CD4-positive, alpha-beta T cell treated with Interleukin-12 subunit alpha and Interleukin-12 subunit beta, for 1 hour (primary cell): ENCODE measurements at places on chromosomes 2 and 18.

DNA sequence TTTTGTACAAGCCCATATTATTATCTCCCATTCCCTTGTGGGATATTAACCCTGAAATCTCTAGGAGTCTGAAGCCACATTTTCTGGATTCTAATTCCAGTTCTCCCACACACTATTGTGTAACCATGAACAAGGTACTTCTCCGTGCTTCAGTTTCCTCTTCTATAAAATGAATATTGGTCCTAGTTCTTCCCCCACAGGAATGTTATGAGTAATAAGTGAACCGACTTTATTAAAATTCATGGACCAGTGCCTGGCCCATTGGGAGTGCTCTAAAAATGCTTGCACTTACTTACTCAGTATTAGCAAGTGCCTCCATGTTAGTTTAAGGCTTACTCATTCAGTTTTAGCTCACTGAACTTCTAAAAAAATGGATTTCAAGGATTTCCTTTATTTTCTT, 1.4 kb upstream of the ACMSD start:
- no peak for DNase-seq

- no peak for DNase-seq
These were observed 40.2 kb upstream of the GMCL1 start for GRCh38 chr2:69789175-69789721.

DNA sequence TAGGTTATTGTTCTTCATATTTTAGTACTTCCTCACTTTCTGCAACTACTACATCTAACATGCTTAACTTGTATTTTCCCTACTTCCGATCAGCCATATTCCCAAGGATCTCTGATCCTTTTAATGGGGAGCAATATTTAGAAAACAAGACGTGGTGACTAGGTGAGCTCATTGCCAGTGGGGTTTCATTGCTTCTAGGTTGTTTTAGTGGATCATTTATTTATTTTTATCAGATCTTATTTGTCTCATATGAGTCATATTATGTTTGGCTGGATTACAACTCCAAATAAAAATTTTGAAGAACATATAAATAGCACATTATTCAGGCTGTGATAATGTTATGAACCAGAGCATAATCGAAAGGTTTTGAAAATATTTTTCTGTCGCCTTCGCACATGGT, 480.9 kb upstream of the TMEFF2 start:
- DNase-seq: no peak

DNA sequence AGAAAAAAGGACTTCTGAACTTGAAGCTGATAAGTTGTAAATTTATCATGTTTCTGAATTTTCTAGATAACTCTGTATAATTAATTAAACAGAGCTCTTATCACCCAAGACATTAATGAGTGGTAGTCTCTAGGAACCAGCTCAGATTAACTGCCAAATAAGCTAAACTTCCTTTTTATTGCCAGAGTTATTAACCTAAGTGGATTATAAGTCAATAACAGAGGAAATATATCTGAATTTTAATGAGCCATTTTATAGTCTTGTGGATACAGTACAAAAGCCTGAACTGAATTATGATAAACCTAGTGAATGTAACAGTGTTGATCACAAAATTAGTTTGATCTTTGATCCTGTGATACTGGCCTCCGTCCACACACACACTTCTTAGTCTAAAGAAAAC, 111.5 kb downstream of the COMMD1 start:
- no peak for DNase-seq

- DNase-seq: no peak
These were observed 13.6 kb downstream of the IMPA2 start for GRCh38 chr18:11994703-11995444.

GRCh38 chr2:168663993-168664392, 138.4 kb upstream of the NOSTRIN start:
- DNase-seq: no peak

DNA sequence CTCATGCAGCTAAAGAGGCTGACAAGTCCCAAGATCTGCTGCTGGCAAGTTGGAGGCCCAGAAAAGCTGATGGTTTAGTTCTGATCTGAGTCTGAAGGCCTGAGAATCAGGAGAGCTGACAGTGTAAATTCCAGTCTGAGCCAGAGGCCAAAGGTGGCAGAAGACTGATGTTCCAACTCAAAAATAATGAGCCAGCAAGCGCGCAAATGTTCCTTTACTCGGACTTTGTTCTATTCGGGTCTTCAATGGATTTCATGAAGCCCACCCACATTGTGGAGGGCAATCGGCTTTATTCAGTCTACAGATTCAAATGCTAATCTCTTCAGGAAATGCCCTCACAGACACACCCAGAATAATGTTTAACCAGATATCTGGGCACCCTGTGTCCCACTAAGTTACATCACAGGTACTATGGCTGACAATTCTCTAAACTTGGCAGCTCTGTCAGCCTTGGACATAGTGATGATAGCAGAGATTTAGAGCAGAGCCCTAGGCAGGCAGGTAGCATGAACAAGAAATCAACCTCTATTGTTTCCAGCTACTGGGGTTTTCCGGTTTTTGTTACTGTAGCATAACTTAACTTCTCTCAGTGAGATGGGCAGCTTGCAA, 318.5 kb downstream of the HRH4 start:
- no peak for DNase-seq

- DNase-seq: no peak
These were observed 118.7 kb downstream of the KCTD1 start for GRCh38 chr18:26429535-26430226.

DNA sequence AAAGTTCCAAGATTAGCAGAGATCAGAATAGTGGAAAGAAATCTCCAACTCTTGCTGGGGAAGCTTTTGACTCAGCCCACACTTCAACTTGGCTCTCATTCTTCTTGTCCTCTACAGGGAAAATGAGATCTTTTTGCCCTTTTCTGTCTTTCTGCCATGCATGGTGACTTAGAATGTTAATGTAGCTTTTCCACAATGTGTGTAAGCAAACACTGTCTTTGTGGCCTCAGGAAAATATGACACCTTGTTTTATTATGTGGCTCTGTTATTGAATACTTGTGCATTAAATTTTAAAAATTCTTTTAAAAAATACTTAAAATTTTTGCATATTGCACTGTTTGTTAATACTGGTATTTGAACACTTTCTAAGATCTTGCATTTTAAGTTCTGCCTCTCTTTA, 65.4 kb upstream of the WDR75 start:
- no peak for DNase-seq

DNA sequence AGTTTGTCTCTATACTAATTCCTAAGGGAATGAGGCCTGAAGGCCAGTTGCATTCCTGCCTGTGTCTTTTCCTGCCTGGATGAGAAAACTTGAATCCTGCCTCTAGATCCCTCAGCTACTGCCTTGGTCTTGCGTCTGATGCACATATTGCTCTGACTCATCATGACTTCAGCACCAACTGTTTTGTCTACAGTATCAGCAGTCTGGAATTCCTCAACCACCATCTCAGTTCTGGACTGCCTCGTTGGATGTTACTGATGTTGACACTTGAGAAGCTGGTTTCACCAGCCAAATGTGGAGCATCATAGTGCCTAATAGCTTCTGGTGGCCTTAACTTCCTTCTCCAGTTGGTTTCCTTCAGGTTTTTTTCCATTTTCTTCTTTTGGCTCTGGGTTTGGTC, 211.0 kb downstream of the CTNNA2 start:
- no peak for DNase-seq

DNA sequence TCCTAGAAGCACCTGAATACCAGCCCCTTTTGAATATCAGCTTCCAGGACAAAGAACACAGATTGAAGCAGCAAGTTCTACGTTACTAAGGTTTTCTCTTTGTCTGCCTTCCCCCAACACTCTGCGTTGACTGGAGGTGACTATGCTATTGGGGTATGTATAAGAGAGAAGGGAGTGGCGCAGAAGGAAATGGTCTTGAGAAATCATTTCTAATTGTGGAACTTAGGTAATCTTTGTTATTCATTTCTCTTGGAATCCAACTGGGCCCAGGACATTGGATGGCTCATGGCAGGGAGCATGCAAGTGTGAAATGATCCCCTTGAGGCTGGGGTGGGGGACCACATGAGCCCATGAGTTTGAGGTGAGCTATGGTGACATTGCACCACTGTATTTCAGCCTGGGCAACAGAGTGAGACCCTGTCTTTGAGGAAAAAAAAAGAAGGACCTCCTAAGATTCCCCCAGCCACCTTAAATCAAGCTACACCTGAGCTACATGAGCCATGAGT, 29.7 kb downstream of the XDH start:
- no peak for DNase-seq

DNA sequence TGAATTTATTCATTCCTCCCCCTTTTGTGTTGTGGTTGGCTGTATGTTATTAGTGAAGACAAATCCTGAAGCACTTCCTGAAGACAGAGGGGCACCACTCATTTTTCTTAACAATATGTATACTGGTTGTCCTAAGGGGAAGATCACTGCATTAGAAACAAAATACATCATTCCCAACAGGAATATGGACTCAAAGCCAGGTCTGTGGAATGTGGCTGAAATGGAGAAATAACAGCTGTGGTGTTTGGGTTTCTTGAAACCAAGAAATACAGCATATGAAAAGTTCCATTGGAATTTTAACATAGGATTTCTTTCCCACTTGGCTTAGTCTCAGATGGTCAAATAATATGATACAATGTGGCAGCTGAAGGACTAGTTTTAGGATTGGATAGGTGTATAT, 267.6 kb downstream of the KCNE4 start:
- no peak for DNase-seq

DNA sequence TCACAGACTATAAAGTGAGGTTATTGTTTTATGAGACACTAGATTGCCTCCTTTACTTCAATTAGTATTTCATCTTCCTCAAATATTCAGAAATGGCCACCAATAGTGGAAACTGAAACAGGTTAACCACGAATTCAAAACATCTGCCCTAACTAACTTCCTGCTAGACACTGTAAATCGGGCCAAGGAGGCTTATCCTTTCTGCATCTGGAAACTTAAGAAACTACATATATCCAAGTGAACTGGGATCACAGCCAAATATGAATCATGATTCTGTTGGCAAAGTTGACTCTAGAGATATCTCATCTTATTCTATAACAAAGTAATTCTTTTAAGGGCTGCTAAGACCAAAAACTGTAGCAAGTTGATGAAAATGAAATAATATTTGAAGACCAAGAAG, 136.6 kb upstream of the ZC3H15 start:
- DNase-seq: no peak

DNA sequence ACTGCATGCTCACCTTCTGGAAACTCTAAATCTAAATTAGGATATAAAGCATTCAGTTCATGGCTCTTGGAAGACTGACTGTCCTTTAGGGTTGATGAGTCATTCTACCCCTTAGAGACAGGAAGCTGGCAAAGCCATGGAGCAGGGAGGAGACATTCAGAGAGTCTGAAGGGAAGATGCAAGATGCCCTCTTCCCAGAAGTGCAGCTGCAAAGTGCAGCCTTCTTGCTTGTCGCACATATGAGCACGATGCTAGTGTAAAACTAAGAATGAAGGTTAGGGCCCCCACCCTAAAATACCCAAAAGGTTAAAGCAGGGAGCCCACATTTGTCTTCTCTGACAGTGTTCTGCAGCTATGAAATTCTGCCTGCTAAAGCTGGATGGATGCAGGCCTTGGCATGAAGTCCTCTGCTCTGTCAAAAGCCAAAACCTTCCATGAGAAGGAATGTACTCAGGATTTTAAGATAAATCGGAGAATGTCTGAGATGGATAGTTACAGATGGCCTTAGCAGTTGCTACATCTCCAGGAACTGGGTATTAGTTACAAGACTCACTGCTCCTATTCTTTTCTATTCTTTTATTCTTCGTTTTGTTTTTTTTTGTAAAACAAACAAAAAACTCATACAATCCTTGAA, 89.7 kb downstream of the POLE4 start:
- DNase-seq: no peak

- DNase-seq: no peak
These were observed 257.7 kb downstream of the PRKCE start for GRCh38 chr2:45909171-45909565.

GRCh38 chr2:37357069-37357468, 12.6 kb downstream of the QPCT start:
- DNase-seq: no peak

GRCh38 chr2:99771681-99772333, 282.0 kb upstream of the REV1 start:
- no peak for DNase-seq

DNA sequence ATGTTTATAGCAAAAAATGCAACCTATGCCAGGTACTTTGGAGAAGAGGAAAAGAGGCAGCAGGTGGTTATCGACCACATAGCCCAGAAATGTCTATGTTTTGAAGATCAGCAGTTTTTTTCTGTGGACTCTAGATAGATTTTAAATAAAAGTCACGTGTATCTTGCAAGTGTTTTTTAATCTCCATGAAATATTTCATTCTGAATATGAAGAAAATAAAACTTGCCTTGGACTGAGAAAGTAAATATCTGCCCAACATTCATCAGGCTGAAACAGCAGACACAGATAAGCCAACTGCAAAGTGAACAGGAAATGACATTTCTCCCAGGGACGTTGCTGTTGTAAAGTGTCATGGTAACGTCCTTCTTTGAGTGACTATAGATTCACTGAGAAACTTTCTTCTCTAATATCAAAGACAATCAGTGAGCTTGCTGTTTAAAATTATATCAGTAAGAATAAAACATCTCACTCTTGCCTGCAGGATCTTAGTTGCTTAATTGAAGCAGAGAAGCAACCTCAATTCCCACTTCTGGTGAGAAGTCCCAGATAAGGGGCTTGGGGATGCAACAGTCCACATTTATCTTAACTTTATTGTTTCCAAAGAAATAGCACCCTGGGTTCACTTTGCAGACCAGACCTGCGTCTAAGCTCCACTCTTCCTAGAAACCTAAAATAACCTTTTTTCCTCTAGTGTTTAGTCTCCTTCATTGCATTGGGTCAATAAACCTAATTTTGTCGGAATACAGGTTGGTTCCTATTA, 6.3 kb downstream of the MYOM1 start:
- DNase-seq: peak; percentile 24

GRCh38 chr2:230968921-230969658, 26.8 kb upstream of the SPATA3 start:
- no peak for DNase-seq

GRCh38 chr2:167925758-167926157, 321.6 kb downstream of the STK39 start:
- DNase-seq: no peak

DNA sequence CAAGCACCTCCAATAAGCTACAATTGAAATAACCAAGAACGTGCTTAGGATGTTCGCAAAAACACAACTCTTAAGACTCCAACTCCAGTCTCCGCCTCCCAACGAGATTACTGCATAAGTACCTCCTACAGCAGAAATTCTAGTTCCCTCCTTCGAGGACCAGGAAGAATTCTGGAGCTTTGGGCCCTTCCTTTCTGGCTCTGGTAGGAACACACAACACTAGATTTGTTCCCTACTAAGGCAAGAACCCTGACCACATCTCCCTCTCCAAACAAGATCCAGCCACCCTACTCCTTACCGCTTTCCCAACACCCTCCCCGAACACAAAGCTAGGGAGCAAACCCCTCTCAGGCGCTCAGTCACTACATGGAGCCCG, 721 bp downstream of the ADAM17 start:
- DNase-seq: peak; percentile 43

GRCh38 chr2:126642031-126642430, 13.9 kb upstream of the GYPC start:
- no peak for DNase-seq

DNA sequence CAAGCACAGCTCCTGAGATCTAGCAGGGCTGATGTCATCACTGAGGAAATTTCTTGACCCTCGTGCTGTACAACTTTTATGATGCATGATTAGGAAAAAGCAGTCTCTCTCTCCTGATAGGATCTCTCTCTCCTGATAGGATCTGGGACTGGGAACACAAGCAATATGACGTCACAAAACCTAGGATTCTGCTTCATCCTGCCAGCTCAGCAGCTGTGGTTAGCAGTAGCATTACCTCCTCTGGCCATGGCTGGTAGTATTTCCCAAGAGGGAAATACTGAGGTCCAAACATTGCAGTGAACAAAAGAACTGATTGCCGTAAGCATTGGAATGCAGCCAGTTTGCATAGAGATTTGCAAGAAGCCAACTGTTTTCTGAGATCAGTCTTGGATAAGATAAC, 521.2 kb upstream of the POU3F3 start:
- no peak for DNase-seq
